A172 (cell line): ENCODE measurements at places on chromosomes 13 and 19. TPM values are rescaled to one million over a fixed set of nuclear protein-coding genes. Genes with fewer than 3 reads are reported as not detected.
A peak's percentile ranks its signal among the peaks of the same experiment; 100 is the strongest.

GRCh38 chr19:10503002-10503789 is at the start of gene KEAP1:
KEAP1 (minus strand) TSS chr19:10503356; CDS start chr19:10500033, 3,323 bp downstream.
- DNase-seq, result peak; percentile 23

DNA sequence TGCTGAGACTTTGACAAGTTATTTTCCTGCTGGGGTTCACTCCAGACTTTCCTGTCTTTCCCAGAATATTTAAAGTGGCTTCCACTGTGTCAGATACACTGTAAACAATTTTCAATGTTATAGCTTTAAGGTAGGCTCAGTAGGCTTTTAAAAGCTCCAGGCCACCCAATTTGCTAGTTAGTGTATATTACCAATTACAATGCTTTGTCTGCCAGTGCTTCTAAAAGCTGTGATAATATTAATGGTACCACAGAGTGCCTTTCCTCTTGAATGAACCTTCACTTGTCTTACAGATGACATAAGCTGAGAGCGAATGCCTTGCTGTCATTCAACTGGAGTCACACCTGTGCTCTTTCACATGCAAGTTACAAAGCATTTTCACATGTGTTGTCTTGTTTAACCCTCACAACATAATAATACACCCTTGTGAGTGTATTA is 239.7 kb upstream of the HTR2A start:
- no peak for DNase-seq

DNA sequence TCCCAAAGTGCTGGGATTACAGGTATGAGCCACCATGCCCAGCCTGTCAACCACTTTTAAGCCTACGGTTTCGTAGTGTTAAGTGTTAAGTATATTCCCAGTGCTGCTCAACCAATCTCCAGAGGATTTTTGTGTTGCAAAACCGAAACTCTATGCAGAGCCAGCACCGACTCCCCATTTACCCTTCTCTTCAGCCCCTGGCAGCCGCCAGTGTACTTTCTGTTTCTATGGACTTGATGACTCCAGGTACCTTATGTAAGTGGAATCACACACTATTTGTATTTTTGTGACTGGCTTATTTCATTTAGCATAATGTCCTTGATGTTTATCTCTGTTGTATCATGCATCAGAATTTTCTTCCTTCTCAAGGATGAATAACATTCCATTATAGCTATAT is 1.1 kb downstream of the SULT2A1 start:
- DNase-seq, result no peak

DNA sequence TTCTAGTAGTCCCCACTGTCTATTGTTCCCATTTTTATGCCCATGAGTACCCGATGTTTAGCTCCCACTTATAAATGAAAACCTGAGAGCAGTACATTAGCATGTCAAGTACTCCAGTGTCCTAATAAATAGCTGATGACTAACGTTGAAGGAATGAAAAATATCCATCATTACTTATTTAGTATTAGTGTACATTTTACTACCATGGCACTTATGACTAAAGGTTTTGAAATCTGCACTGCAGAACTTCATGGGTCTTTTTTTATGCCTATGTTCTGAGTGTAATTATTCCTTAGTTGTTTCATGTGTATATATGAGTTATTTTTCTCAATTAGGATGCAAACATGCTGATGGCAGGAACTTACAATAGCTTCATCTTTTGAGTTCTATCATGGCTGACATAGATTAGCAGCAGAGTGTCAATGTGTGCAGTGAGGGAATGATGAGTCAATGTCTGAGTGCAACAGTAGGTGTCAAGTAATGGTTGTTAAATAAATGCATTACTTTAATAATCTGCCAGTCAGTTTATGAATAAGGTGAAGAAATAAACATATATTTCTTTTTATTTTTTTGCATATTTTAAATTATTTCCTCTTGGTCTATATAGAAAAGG is 188.4 kb downstream of the ITGBL1 start:
- peak; percentile 77 for DNase-seq

GRCh38 chr19:47729799-47730520 is 15.4 kb upstream of the NOP53 start:
- peak; percentile 77 for DNase-seq

DNA sequence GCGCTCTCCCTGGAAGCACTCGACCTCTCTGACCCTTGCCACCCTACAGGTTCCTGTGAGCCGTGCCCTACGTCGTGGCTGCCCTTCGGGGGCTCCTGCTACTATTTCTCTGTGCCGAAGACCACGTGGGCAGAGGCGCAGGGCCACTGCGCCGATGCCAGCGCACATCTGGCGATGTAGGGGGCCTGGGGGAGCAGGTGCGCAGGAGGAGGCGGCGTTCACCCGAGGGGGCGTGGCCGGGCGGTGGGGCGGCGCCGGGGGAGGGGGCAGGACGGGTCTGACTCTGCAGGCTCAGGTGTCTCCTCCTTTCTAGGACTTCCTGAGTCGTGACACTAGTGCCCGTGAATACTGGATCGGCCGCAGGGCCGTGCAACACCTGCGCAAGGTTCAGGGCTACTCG is 26.4 kb downstream of the CLEC4M start:
- no peak for DNase-seq

GRCh38 chr13:50375792-50376191 is 360.5 kb downstream of the KCNRG start:
- DNase-seq, result peak; percentile 62

Gene ZNF443
- 5.4 and 5.6 TPM in 2 replicates for total RNA-seq

Gene LMTK3
- not detected in 2 replicates for total RNA-seq

DNA sequence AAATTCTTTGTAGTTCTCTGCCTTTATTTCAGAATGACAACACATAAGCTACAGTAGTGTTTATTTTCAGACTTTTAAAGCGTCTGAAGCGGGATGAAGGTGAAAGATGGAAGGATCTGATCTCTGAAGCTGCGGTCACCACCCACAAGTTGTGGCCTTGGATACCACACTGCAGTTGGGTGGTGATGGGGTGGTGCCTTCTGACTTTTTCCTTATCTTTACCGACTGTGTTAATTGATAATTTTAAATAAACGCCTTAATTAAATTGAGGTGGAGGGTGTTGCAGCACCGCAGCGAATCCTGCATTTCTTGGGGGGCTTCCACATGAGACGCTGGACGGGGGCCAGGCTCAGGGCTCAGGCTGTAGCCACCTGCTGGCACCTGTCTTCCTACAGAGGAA is 1.3 kb downstream of the TFDP1 start:
- no peak for DNase-seq

GRCh38 chr13:111398196-111398595 is 77.8 kb downstream of the TEX29 start:
- DNase-seq, result no peak

Gene KLK4
- not detected in 2 replicates for total RNA-seq
